ENCODE measurements at places on chromosomes 2 and 18. TPM values are rescaled to one million over a fixed set of nuclear protein-coding genes. Genes with fewer than 3 reads are reported as not detected.

DNA sequence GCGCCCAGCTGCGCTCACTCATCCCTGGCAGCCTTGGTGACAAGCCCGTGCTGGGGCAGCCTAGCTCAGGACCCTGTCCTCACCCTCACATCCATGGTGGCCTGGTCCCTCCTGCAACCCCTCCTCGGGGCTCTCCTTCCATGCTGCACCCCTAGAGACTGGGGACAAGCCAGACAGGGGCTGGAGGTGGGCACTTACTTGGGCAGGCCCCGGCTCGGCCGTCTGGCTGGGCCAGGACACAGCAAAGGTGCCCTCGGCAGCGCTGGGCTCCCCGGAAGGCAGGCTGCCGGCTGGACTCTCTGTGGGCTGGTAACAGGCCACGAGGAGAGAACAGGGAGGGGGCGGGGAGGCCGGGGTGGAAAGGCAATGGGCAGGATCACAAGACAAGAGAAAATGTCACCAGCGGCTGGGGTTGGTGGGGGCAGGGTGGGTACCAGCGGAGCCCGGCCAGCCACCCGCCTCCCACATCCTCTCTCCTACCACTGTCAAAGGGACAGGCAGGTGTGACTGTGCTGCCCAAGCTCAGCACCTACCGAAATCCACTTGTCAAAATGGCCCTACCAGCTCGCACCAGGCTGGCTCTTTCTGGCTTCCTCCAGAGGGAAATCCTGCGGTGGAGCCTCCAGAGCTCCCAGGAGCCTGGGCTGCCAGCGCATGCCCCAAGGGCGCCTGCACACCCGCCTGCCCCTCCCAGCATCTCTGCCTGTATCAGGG is 54.7 kb downstream of the BIN1 start:
- ATAC-seq = no peak

DNA sequence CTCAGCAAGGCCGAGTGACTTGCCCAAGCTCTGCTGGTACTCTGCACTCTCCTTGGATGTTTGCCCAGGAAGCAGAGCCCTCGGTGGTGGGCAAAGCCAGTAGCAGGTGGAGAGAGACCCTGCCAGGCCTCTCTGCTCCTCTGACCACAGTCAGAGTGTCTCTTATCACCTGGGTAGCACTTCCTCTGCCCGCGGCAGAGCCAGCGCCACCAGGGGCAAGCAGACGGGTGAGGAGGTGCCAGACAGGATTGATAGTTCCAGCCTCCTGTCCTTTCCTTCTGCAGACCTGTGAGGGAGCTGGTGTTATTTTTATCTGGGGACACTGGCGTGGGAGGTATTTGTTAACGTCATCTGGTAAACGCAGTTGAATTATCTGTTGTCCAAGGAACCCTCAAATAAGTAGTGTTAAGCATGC is 152.9 kb downstream of the SMAD7 start:
- no peak for ATAC-seq

Gene C1QL2
- not detected for total RNA-seq

Gene LYPD1
- total RNA-seq = 1.6 TPM

GRCh38 chr18:10860928-10861327 is 288.4 kb downstream of the PIEZO2 start:
- ATAC-seq = no peak

DNA sequence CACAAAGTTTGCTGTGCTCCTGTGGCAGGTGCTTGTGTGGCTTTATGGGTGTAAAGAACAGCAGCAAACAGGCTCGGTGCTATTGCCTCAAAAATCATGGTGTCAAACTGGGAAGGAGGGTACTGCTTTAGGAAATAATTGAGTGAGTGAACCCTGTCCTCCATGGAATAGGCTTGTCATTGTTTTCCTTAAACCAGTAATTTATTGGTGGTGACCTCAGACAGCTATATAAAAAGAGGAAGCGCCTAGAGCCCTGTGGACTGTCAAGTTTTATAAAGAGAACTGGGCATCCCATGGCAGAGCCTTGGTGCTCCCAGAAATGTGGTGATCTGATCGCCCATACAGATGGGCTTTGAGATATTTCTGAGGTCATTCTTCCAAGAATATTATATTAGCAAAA is 4.7 kb upstream of the CXCR4 start:
- no peak for ATAC-seq

Gene CD8B
- not detected for total RNA-seq

Gene ANKRD62
- 0.48 TPM for total RNA-seq

GRCh38 chr18:34039201-34039600 is 185.5 kb downstream of the NOL4 start:
- no peak for ATAC-seq

GRCh38 chr2:179936654-179937053 is 70.4 kb downstream of the CWC22 start:
- no peak for ATAC-seq

GRCh38 chr2:236527159-236527630 is 42.4 kb upstream of the ACKR3 start:
- no peak for ATAC-seq

GRCh38 chr18:59792353-59792752 is 95.1 kb upstream of the CCBE1 start:
- no peak for ATAC-seq

Gene MAP3K19
- total RNA-seq = not detected

DNA sequence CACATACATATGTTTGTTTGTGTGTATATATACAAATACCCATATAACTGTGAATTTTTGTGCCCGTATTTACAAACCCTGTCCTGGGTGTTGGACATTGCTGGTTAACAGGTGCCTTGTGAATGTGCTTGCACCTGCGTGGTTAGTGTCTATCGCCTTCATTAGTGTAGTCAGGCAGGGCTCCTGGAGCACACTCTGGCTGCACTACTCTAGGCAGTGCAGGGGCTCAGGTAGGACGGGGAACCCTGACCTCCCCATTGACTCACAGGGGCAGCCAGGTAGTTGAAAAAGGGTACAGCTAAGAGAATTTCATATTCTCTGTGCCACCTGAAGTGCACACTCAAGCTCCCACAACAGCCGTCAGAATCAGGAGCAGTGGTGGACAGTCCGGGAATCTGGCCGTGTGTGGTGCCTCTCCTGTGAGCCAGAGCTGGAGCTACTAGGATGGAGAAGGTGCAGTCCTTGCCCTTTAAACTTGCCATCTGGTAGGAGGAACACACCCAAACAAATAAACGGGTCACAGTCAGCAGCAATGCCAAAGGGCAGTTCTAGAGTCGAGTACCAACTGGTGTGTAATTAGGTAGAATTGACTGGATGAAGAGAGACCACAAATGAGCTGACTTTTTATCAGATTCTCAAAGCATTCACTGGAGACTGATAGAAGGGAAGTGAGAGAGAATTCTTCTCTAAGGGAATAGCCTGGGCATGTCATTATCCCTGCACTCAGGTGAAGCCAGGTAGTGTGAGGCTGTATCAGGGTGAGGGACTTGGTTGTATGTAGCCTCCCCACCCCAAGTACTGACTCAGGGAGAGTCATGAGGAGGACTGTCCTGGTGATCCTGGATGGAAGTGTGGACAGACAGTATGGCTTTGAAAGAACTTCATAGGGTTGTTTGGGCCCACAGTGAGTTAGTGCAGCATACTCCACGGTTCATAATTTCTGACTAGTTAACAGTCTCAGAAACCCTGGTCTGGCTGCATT is 44.1 kb downstream of the FARP2 start:
- peak; percentile 41 for ATAC-seq

- no peak for ATAC-seq
These were observed 55.0 kb downstream of the CHN1 start for GRCh38 chr2:174949988-174950687.

GRCh38 chr18:8849696-8850095 is 144.3 kb downstream of the MTCL1 start:
- peak; percentile 22 for ATAC-seq

DNA sequence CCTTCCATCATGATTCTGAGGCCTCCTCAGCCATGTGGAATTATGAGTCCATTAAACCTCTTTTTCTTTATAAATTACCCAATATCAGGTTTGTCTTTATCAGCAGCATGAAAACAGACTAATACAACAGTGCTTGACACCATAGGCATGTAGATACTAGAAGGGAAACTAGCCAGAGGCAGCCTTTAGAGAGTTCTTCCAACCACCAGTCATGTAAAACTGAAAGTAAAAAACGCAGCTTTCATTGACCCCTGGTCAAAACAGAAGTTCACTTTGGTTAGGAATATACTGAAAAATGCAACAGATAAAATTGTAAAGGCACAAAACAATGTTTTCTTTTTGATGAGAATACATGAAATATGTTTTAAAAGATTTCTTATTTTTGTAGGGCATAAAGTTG is 122.8 kb upstream of the L3MBTL4 start:
- no peak for ATAC-seq

GRCh38 chr2:14255135-14255820 is 377.2 kb upstream of the LRATD1 start:
- no peak for ATAC-seq

DNA sequence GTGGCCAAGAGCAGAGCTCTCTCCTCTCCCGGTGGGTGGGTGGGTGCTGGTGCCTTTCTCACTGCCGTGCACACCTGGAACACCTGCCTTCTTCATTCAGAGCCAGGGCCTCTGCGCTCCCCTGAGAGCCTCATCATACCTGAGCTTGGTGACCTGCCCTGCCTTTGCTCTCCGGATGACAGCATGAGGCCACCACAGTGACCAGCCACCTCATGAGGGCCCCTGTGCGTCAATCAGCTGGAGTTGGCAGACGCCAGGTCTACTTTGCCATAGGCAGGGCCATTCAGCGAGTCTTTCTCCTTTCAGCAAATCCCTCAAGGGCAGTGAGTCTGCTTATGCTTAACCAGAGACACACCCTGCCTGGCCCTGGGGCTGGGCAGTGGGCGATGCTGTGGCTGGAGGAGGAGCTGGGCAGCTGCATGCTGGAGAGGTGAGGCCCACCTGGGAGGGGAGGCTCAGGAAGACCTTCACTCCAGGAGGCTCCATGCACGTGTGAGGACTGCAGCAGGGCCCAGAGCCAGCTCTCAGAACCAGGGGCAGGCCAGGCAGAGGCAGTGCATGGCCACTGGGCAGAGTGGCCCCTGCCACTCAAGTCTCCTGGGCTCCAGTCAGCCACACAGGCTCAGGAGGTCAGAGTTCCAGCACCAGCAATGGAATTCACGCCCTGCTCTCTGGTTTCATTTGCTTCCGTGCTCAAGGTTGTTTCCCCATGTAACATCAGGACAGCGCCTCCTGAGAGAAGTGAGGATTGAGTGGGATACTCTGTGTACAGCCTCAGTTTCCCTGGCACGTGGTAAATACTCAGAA is 417.5 kb upstream of the MYT1L start:
- ATAC-seq = peak; percentile 48

DNA sequence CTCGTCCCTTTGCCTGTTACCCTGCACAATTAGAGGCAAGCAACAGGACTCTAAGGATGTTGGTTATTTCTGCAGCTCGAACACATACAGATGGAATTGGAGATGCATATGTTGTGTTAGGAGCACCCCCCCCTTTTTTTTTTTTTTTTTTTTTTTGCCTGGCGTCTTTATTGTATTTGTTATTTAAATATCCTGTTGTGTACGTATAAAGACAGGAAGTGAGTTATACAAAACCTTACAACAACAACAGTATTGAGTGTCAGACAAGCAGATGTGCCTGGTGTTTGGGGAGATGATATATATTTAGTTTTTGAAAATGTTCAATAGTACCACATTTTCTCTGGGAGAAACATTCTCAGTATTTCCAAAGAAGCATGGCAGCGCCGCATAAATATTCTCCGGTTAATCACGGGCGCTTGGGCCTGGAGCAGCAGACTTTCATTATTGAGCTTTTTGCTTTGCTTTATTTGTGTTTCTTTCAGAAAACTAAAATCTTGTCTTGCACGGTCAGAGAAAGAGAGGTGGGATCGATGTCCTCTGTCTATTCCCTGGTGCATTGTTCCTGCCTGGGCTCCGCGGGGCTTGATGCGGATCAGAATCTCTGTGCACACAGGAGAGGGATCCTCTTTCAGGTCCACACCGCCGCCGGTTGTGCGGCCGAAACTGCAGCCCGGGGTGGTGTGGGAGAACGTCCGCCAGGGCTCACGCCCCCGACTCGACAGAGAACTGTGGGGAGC is 23.2 kb upstream of the ZNF516 start:
- no peak for ATAC-seq

Gene SLC14A1
- total RNA-seq = 0.52 TPM

DNA sequence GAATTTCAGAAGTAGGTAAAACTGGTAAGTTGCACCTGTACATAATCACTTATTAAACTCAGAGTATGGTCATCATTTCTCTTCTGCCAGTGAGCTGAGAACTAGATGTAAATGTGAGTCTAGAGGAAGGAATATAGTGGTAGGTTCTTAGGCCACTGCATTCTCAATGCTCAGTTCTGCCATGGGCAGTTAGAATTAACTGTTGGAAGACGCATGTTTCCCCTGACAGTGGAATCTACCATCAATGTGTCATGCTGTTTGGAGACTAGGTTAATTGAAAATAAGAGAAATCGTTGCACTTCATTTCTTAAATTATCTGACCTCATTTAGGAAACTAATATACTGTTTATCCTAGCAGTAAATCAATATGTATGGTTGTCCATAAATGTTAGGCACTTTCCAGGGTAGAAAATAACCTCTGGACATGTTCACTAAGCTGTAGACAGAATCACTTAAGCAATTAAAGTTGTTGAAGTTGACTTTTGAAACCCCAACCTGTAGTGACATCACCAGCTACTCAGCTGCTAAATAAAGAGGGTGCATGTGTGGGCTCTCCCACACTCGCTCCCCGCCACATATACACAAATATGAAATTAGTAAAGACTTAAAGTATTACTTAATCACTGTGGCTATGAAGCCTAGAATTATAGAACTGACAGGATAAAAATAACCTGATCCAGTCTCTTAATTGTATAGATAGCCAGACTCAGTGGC is 91.5 kb upstream of the NOSTRIN start:
- ATAC-seq = no peak

GRCh38 chr2:36128359-36128758 is 227.2 kb upstream of the CRIM1 start:
- no peak for ATAC-seq

GRCh38 chr2:240450532-240451107 is 15.2 kb downstream of the GPC1 start:
- peak; percentile 9 for ATAC-seq

- ATAC-seq = no peak
These were observed 94.5 kb downstream of the ZBTB7C start for GRCh38 chr18:48314690-48315089.

DNA sequence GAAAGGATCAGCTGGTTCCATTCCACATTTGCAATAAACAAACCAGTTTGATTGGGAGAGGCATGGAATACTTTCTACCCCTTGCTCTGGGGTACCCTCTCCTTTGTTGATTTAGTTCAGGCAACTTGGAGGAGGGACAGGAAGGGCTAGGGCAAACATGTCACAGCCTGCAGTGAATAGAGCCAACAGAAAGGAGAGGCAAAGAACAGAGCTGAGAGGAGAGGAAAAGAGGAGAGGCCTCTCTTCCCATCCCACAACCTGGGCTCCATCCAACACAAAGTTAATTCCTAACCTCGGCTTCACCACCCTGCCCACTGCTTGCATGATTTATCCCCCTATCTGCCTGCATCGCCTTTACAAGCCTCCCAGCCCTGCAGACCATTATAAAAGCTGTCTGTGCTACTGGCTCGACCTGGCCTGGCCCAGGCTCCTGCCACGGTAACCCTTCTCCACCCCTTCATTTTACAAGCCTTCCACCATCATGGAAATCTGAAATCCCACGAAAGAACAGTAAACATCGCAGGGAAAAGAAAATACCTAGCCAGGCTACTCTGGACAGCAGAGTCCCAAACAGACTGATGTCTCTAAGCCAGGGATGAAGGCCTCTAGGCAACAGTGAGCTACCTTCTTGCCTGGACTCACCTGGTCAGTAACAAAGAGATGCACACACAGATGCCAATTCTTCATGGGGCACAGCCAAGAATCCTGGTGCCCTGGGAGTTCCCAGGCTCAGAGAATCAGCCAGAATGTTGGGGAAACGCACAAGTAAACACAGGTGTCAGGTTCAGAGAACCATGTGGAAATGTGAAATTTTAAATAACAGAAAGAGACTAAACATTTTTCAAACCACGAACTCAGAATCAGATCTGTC is 43.6 kb downstream of the NHEJ1 start:
- no peak for ATAC-seq
